ENCODE measurements at places on chromosomes 6 and 20.

- DNase-seq: no peak
Observed at GRCh38 chr20:10790013-10790412, 116.2 kb upstream of the JAG1 start.

DNA sequence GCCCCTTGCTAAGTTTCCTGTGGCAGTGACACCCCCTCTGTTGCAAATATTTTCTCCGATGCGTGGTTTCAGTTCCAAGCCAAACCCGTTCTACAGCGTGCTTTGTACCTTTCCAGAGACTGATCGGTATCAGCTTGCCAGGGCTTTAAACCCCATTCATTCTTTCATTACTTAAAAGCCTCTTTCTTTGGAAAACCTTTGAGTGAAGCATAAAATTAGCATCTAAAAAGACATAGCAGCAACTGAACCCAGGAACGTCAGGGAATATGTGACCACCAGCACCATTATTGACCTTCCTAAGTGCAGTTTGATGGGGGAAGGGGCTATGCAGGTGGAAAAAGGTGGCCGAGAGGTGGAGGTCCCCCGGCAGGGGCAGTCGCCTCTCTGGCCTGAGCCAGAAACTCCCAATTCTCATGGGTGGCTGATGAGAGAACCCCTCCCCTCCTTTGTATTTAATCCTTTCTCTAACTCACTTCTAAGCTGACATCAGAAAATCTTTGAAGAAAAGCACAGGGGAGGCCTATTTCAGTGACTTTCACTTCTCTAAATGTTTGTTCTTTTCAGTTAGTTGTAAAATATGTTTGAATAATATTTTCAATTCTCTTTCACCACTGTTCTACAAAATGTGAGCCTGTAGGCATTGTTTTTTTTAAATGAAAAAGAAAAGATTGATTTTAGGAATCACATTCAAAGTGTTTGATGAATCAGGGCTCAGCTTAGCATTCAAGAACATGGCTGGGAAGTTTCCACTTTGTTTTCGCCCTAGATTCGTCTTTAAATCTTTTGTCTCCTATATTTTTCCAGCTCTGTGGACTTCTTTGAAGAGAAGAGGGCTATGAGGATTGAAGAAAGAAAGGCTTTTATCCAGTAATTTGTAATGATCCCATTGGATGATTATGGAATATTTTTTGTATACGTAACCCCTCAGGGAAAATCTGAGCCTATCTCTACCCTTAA lies 89.2 kb downstream of the RSPH3 start:
- no peak for DNase-seq

DNA sequence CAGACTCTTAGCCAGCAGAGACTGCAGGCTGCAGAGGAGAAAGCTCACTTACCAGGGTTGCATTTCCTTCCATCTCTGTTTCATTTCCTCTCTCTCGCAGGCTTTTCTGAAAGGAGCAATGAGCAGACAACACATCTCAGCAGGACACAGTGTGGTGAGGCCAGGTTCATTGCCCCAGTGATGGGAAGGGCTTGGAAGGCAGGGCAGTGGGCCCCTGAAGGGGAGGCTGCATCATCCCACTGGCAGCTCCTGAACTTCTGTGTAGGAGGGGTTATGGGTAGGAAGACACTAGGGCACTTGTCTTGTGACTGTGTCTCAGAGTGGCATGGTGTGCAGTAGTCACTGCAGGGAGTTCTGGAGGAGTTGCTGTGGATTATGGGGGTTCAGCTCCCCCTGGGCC lies 246.8 kb downstream of the QKI start:
- DNase-seq: no peak

DNA sequence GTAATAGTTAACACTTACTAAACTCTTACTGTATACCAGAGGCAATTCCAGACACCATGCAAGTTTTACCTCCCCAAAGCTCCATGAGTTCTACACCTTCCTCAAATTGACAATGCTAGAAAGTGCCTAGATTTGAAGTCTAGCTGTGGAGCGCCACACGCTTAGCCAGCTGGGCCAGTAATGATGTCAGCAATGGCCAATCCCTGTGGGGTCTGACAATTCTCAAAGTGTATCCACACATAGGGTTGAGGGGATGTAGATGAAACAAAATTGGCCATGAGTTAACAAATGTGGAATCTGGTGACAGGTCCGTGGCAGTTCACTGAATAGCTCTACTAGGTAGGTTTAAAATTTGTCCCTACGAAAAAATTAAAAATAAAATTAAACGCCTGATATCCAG lies 1.3 kb downstream of the ZNF343 start:
- no peak for DNase-seq

DNA sequence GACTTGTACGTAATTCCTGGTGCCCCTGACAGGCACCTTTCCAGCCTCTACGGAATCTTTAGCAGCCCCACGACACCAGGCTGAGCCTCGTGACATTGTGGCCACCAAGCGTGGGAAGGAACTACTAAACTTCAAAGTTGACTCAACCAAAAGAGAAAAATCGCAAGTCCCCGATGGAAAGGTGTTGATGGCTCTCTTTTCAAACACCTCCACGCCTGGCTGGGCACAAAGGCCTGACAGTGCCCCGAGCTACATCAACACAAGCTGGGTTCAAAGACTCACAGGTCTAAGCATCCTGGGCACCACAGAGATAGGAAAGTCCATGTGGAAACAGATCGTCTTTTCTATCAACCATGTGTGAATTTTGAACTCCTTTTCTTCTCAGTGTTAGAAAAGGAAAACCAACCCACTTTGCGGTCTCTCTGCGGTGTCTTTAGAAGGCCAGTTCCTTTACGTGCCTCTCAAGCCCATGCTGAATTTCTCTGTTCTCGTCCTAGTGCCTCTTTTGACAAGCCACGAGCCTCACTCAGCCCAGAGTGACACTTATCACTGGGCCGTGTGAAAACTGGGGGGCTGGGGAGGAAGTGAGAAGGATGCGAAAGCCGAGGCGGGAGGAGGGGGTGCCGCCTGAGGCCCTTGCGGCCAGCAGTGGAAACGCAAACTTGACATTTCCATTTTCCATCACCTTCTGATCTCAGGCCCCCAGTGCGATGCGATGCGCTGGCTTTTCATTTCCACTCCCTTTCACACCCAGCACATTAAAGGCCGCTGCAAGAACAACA lies 59.4 kb downstream of the GFOD1 start:
- DNase-seq: no peak

GRCh38 chr6:158500016-158500735 lies 59.7 kb upstream of the TMEM181 start:
- DNase-seq: no peak

GRCh38 chr6:45707176-45707575 lies 308.5 kb downstream of the CLIC5 start:
- DNase-seq: no peak

- no peak for DNase-seq
Observed at GRCh38 chr6:104322841-104323240, 536.9 kb downstream of the HACE1 start.

DNA sequence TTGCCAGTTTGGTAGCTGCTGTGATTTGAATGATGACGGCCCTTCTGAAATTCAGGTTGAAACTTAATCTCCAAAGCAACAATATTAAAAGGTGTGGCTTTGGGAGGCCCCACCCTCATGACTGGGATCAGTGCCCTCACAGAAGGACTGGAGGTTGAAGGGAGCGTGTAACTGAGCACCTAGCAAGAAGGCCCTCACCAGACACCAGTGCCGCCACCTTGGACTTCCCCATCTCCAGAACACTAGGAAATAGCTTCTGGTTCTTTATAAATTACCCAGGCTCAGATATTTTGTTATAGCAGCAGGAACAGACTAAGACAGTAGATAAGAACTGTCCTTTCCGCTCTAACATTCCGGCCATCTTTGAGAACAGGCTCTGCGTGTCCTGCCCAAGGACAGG lies 243.1 kb downstream of the DLL1 start:
- no peak for DNase-seq

DNA sequence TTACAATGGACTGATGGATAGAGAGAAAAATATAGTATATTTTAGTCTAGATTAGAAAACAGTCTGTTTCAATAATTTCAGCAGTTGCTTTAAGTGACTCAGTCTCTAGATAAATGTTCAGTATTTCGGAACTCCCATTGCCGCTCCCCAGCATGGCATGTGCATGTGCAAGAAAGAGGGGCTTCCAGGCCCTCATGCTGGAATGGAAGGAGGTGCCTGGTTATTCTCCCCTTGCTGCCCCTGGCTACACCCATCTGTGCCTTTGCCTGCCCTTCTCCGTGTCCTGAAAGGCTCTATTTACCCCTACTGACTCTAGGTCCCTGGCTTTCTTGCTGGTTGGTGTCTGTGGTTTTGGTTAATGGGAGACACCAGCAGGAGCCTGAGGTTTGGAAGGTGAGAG lies 115.7 kb upstream of the IFNGR1 start:
- DNase-seq: no peak

DNA sequence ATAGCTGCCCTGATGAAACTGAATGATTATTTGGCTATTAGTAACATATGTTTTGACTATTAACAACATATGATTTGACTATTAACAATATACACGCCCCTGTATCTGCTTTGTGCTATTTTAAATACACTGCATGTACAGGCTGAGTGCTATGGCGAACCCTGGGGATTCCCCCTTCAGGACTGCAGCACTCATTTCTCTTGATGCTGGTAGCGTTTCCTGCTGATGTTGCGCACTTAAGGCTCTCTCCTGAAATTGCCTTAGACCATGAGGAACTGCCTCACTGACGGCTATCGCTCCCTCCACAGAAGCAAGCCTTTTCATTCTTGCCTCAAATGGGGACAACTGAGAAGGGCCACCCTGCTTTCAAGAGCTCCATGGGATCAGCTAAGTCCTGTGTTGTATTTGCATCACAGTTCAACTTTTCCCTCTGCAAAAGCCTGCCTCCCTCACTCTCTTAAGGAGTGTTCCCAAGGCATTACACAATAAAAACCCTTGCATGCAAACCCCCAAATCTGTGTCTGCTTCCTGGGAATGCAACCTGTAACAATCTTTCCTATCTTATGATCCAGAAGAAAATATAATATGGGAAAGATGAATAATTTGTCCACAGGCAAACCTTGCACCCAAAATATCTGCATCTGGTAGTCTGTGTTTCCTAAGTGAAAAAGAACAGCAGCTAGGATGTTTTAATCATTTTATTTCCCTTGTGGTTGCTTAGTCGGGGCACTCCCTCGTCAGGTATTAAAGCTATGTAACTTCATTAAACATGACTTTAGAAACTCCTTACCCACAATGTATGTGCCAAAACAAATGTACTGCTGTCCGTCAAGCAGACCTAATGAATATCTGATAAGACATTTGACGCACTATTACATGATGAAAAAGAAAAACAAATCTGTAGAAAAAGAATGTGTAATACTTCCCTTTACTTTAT lies 456.4 kb downstream of the COL12A1 start:
- no peak for DNase-seq

- DNase-seq: no peak
Observed at GRCh38 chr6:166588691-166589336, 2.3 kb upstream of the RAMACL start.
